DMS 273 treated with DMSO at 0.1 percent for 48 hours (cell line): ENCODE measurements at places on chromosomes 5 and 9.

DNA sequence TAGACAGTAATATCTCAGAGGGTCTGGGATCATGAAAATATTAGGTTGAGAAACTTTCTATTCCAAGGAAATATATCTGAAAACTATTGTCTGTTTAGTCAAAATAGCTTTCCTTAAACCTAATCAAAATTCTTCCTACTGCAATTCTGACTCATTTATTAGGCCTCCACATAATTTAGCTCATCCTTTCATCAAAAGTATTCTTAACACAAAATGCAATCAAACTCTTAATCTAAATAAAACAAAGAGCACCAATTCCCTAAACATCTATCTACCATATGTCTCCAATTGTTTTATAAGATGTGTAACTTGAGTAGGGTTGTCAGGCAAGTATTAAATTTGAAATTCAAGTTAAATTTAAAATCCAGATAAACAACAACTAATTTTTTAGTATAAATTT is 142.1 kb downstream of the PLK2 start:
- DNase-seq = no peak

- no peak for DNase-seq
Observed at GRCh38 chr5:117800261-117800660, 1188.1 kb downstream of the DTWD2 start.

DNA sequence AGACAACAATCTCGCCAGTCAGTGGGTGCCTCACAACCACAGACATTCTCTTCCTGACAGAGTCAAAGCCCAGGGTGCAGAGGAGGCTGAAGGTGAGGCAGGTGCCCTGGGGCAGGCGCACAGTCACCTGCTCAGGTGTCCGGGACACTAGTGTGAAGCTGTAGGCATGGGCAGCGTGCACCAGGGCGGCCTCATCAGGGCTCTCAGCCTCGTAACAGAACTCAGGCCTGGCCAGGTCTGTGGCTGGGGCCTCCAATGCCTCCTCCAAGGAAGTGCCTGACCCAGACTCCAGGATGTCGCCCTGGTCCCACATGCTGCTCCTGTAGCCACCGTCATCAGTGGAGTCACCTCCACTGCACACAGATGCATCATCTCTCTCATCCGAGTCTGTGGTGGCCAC is 198.7 kb downstream of the PTTG1 start:
- no peak for DNase-seq

DNA sequence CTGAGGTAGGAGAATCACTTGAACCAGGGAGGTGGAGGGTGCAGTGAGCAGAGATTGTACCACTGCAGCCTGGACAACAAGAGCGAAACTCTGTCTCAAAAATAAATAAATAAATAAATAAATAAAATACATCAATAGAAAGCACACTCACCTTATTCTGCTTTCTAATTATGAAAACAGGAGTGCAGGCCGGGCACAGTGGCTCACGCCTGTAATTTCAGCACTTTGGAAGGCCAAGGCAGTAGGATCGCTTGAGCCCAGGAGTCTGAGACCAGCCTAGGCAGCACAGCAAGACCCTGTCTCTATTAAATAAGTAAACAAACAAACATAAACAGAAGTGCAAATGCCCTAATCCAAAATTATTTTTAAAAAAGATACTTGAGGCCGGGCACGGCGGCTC is 2.3 kb downstream of the PWWP2A start:
- no peak for DNase-seq

DNA sequence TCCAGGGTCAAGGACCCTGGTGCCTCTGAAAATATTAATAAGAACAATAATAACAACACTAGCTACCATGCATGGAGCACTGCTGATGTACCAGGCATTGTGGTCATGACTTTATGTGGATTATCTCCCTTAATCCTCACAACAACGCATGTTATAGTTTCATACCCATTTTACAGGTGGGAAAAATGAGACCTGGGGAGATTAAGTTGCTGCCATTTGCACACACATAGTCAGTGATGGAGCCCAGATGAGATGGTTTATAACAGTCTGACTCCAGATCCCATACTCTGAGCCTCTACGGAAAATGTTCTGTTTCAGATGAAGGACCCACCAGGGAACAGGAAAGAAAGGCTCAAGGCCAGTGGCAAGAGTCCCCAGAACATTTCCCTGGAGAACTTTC is 48.2 kb upstream of the PPARGC1B start:
- DNase-seq = no peak

- DNase-seq = no peak
Observed at GRCh38 chr9:34037626-34038025, 11.1 kb downstream of the UBAP2 start.

GRCh38 chr5:1251678-1252580 is 26.7 kb downstream of the SLC6A18 start:
- no peak for DNase-seq

DNA sequence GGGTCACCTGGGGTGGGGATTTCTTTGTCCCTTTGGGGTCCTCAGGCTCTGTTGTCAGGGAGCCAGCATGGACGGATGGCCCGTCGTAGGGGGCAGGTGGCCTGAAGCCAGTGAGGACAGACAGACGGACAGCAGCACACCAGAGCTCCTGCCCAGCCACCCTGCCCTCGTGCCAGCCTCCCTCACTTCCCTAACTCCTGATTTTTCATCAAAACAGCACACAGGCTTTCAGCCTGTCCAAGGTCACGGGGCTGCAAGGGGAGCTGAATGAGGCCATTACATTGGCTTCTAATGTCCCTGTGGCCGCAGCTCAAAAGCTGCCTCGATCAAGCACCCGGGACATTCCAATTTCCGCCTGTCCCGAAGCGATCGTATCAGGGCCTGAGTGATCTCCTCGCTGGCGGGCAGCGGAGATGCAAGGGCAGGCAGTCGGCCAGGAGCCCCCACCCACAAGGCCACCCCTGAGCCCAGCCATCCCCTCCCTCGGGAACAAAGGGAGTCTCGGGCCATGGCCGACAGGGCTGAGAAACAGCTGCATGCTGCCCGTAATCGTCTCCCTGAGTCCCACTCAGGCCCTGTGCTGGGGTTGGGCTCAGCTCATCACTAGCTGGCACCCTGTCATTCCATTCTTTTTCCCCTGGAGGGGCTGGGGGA is 50.5 kb upstream of the RNU6ATAC start:
- DNase-seq = no peak

GRCh38 chr5:60470881-60471280 is 229.1 kb downstream of the DEPDC1B start:
- DNase-seq = no peak

DNA sequence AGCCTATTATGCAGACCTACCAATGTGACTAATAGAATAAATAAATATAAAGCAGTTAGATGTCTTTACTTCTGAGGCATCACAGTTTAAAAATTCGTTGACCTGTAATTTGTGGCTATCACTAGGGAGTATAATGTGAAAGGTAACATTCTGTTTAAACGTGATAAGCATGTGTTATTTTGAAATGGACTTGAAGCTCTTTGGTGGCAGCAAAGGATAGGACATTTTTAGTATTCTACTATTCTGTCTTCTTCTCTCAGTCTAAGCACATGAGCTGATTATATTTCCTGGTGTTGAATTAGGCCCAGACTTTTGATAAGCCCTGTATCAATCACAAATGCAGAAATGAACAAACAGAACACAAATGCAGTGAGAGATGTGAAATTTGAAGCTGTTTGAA is 974.0 kb upstream of the CDH10 start:
- DNase-seq = no peak

DNA sequence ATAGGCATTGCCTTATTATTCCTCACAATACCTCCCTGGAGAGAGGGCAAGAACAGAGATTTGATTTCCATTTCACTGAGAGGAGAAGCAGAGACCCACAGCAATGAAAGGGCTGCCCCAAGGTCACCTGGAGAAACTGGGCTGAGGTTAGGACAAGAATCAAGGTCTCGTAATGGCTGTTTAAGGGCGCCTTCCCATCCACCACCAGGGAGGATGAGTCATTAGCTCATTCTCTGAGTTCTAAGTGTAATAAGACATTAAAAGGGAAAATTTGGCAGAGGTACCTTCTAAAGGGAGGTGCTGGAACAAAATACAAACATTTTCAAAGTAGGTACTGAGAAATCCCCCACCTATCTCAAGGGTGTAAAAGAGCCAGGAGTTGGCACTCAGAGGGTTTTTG is 52.6 kb upstream of the TCERG1 start:
- DNase-seq = no peak

- DNase-seq = no peak
Observed at GRCh38 chr9:124897570-124898460, 35.9 kb downstream of the ARPC5L start.

- no peak for DNase-seq
Observed at GRCh38 chr9:31783491-31783890, 601.0 kb upstream of the ACO1 start.

DNA sequence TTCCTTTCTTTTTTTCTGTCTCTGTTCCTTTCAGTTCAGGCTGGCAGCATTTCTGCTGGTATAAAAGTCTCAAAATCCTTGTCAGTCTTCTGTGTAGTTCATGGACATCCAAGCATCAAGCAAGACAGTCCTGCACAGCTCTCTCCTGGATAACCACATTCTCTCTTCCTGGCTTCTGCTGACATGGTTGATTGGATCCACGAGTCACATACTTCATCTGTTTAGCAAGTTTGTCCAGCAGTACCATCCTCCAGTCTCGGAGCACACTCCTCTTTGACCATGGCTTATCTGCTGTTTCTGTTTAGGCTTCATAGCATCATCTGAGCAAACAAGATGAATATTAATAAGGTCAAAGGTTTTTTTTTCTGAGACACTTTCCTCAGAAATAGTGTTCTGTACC is 220.8 kb downstream of the KDM4C start:
- DNase-seq = no peak

DNA sequence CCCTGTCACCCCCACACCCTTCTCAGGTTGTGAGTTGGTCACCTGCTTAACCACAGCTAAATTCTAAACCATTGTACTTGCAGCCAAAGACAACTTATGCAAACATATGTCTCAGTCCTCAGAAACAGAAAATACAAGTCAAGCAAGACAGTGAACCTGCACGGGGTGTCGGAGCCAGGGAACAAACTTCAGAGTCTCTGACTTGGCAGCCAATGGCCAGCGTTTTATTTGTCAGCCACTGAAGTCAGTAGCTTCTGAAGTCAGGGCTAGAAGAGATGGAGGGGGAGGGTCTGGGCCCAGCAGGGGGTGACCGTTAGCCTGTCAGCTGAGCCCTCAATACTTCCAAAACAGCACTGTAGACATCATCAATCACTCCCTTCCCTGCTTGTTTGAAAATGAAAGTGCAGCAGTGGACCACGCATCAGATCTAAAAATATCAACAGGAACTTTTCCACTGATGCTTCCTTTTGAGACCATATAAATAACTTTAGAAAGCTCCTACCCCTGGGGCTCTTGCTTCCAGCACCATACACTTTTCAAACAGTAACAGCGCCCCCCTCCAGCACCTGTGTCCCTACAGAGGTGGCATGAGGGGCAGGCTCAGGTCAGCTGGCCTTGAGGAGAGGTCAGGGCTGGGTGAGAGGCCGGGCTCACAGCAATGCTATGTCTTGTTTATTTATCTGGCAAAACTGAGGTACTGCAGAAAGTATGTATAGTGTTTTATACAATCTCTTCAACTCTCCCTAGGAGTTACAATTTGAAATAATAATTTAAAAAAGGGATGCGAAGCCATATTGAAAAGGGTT is 142.5 kb downstream of the ACER2 start:
- DNase-seq = no peak

GRCh38 chr5:89072842-89073672 is 190.1 kb upstream of the MEF2C start:
- no peak for DNase-seq

GRCh38 chr5:93601802-93602155 is 18.8 kb downstream of the NR2F1 start:
- DNase-seq = no peak
